ENCODE measurements at places on chromosomes 3 and 15.

GRCh38 chr3:114411190-114411668 lies 117.4 kb downstream of the TIGIT start:
- no peak for DNase-seq

DNA sequence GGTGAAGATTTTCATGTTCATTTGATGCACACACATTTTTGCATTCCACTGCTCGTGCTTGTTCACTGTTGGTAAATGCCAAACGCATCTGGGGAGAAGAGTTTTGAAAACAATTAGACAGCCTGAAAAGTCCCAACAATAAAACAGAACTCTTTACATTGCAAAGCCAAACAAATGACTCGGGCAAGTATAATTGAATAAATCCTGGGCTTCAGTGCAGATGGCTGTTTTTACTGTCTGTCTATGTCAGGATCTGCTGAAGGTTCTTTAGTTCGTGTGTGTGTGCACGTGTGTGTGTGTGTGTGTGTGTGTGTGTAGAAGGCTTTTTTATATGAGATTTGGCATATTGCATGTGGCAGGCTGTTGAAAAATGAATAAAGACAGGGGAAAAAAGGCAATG lies 277.5 kb upstream of the CDIN1 start:
- no peak for DNase-seq

- no peak for DNase-seq
Measured at GRCh38 chr3:87855616-87856015, 203.2 kb downstream of the CGGBP1 start.

- no peak for DNase-seq
Measured at GRCh38 chr3:71850654-71851053, 65.7 kb upstream of the PROK2 start.

GRCh38 chr15:101086394-101087171 lies 165.3 kb downstream of the CHSY1 start:
- no peak for DNase-seq

DNA sequence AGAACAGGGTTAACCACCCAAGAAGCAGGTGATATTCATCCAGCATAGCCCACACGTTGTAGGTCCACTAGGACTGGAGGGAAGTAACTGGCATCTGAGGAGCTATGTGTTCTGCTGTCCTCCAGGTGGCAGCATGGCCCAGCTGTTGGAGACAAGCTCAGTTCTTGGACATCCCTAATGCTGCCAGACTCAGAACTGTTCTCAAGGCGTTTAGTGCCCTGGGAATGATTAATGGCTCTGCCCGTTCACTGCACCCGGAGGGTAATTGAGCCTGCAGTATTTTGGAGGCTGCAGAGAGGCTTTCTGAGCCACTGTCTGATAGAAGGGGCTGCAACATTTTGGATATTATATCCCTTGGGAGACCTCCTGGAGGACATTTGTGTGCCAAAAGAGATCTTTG lies 521.3 kb upstream of the SEMA6D start:
- DNase-seq: no peak

GRCh38 chr3:55879901-55880331 lies 392.8 kb upstream of the WNT5A start:
- no peak for DNase-seq

DNA sequence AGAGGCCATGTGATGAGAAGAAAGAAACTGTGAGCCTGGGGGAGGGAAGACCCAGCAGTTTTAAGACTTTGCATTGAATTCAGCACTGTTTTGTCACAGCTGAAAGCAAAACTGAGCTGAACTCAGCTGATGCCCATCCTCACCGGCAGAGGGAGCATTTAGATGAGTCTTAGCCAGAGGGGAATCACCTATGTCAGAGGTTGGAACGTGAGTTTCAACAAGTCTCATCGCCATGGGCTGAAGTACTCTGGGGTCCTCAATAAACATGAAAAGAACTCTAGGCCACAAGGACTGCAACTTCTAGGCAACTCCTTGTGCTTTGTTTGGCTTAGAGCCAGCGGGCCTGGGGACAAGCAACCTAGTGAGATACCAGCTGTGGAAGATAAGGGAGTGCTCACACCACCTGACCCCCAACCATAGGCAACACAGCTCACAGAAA lies 324.5 kb downstream of the TBL1XR1 start:
- DNase-seq: peak; percentile 51

GRCh38 chr15:78811124-78811824 lies at the start of gene ADAMTS7:
ADAMTS7 (minus strand) TSS chr15:78811464; CDS start chr15:78811220, 244 bp downstream.
- peak; percentile 35 for DNase-seq

GRCh38 chr15:67248011-67248505 lies 6.4 kb downstream of the AAGAB start:
- DNase-seq: no peak

DNA sequence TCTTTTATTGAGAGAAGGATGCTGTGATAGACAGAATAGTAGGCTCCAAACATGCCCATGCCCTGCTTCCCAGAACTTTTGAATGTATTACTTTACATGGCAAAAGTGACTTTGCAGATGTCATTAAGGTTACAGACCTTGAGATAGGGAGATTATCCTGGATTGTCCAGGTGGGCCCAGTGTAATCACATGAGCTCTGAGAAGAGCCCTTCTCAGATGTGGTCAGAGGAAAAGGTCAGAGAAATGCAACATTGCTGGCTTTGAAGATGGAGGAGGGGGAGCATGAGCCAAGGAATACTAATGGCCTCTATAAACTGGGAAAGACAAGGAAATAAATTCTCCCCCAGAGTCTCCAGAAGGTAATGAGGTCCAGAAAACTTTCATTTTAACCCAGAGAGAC lies 45.8 kb upstream of the LYZL4 start:
- DNase-seq: no peak

DNA sequence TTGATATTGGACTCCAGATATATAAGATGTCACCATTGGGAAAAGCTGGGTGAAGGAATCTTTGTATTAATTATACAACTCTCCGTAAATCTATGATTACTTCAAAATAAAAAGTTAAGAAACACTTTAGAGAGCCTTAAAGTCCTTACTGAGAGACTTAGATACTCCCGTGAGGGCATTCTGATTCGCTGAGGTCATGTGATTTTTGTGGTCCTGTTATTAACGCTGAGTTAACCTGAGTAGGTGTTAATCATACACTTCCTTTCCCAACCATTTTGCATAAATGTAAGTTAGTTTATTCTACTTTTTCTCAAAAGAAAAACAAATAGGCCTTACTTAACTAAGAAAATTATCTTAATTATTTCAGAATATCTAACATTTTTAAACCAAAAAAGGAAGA lies 67.1 kb upstream of the LMOD3 start:
- DNase-seq: no peak

DNA sequence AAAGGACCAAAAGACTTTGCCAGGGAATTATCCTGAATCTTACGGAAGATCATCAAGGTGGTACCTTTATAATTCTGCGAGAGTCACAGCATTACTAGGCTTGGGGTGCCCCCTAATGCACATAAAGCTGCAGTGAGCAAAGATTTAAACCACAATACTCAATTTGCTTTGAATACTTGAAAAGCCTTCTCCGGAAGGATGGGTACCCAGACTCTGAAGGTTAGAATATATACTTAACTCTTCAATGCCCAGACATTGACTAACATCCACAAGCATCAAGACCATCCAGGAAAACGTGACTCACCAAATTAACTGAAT lies 117.8 kb upstream of the KCNH8 start:
- DNase-seq: no peak

DNA sequence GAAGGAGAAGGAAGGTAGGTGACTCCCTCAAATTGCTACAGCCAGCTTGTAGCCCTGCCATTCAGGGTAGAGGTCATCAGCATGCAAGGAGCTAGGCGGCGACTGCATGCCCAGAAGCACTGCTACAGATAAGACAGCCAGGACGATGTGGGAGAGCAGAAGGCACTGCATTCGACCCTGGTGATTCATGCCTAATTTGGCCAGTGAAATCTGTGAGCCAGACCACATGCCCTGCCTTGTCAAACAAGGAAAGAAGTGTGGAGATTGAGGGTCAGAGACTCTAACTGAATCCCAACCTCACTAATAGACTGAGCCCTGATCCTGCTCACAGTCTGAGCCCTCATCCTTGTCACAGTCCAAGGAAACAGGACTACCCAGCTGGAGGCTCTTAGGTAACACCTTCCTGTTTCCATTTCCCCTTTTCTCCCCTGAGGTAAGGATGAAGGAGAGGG lies 86.6 kb downstream of the LINGO1 start:
- no peak for DNase-seq

DNA sequence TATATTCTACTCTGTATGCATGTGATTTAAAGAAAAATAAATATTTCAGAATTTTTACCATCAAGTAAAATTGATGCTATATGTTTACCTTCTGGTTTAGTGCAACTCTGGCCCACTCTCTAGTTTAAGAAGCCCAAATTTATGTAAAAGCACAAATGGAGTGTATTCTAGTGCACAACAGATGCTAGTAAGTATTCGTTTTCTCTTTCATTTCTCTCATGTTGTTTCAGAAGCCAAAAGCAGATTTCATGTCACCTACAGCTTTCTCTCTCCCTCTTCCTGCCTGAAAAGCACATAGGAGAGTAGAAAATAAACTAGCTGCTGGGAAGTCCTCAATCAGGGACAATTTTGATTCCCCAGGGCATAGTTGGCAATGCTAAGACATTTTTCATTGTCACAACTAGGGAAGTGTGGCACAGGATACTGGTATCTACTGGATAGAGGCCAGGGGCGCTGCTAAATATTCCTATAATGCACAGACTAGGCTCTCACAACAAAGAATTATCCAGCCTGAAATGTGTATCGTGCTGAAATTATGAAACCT lies 147.4 kb upstream of the ARHGEF26 start:
- DNase-seq: no peak

DNA sequence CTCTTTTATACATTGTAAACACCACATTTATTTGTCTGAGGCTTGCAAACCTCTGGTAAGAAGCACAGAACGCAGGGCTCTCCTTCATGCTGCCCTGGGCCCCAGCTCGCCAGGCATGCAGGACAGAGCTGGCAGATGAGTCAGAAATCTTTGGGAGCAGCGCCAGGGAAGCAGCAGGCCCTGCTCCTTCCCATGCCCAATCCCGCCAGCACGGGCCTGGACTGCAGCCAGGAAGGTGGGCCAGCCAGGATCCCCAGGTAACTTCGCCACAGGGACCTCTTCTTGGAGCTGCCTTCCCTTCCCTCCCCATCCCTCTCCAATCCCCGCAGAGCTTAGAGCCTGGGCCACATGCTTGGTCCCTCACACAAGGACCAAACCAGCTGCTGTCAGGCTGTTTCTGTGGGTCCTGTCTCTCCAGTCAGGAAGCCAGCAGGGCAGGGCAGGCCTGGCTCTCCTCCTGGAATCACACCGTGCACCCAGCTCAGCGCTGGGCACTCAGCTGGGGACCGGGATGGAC lies 8.8 kb downstream of the STOML1 start:
- no peak for DNase-seq

- no peak for DNase-seq
Measured at GRCh38 chr3:16788440-16789056, 96.2 kb upstream of the PLCL2 start.

DNA sequence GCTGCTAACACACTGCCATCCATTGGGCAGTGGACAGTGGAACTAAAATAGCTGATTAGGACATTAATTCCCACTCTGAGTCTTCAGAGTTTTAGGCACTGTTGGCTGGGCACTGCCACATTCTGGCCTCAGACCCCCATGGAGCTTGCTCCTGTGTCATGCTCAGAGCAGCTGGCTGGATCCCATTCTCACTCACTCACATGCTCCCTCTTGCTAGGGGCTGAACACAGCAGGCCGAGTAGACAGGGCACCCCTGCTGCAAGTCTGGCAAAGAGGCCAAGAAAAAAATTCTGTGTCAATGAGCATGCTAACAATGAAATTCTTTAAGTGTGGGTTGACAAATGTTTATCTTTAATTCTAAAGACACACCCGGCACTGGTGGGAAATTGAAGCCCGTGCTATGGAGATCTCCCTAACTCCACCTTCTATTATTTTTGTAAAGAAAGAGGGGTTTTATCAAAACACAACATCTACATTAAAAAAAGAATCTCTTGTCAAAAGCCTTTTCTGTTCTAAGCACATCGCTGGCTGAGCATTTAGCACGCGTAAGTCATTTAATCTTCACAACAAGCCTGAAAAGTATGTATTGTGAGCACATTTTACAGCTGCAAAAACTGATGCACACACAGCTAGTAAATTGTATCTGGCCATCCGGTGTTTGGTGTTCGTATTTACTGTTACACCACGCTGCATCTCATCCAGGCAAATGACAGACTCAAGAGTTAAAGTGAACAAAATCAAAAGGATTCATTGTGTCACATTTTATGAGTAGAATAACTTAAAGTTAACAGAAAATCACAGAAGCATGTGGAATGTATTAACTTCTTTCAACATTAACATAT lies 362.1 kb downstream of the PLOD2 start:
- DNase-seq: no peak

DNA sequence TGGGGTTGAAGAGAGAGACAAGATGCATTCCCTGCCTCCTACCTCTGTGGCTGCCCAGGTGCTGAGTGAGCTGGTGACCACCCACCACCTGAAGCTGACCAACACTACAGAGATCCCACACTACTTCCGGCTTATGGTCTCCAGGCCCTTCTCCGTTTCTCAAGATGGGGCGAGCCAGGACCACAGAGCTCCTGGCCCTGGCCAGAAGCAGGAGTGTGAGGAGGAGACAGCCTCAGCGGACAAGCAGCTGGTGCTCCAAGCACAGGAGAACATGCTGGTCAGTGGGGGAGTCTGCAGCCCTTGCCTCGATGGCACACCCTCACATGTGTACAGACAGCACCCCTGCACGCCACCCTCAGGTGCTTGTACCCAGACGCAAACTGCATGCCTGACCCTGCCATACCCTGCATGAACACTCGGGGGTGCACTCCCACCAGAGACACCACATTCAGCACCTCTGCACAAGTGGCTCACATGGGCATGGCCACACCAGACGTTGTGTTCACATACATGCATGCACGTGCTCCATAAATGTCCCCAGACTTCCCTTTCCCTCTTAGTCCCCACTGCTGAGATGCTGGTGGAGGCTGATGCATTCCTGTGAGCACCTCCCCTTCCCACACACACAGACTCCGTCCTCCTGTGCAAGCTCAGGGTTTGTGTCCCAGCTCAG lies 19.0 kb downstream of the ACAA1 start:
- DNase-seq: peak; percentile 55

DNA sequence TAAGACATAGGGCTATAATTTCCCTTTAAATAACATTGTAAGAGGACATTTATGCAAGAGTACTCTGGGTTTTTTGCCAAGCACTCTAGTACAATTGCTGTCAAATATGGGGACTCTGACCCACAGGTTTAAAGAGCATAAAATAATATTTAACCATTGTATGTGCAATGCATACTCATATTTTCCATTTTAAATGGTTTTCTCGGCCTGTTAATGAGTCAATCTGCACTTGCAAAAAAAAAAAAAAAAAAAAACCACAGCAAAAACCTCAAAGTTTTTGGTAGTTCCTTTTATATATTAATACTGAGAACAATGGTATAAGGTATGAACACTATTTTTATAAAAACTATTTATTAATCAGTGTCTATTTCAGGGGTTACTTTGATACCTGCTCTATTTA lies 304.0 kb upstream of the CBLB start:
- DNase-seq: no peak

- DNase-seq: no peak
Measured at GRCh38 chr15:39153716-39154115, 427.2 kb upstream of the THBS1 start.

GRCh38 chr3:126750756-126751121 lies 46.7 kb downstream of the CHCHD6 start:
- no peak for DNase-seq

- DNase-seq: no peak
Measured at GRCh38 chr3:85864896-85865295, 906.1 kb downstream of the CADM2 start.
